ENCODE measurements at places on chromosomes 6 and 20.

DNA sequence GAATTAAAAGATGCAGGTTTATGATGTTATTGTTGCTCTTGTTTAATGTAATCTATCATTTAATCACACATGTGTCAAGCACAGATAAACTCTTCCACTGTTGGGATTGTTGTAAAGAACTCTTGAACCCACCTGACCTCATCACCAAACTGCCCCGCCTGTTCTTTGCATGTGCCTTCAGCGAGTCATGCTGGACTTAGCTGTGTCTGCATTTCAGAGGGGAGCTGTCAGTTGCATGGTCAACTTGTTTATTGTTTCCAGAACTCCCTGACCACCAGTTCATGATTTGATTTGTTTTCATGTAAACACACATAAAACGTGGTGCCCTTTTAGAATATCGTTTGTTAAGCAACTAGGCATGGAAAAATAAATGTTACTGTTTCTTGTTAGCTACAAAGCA, 93.6 kb downstream of the KHDC1L start:
- DNase-seq: peak; percentile 37

DNA sequence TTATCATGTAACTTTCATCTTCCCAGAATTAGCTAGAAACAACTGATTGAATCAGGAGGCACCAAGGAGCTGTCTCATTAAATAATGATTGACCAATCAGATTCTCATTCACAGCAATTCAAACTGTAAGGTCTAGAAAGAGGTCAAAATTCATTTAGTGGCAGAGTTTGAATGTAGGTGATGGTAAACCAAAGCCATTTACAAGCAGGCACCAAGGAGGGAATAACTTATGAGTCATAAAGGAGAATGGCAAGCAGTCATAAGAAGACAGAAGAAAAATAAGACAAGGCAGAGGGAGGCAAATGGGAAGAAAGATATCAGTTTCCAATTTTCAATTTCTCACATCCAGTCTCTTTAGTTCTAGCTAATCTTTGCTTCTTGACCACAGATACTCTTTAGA, 52.9 kb upstream of the DEFB112 start:
- no peak for DNase-seq

GRCh38 chr6:157167837-157168236, 155.5 kb downstream of the TMEM242 start:
- DNase-seq: no peak

GRCh38 chr20:58634521-58635278, 16.4 kb upstream of the STX16 start:
- peak; percentile 78 for DNase-seq

- DNase-seq: no peak
Measured at GRCh38 chr6:138371452-138371711, 6.3 kb upstream of the SMIM28 start.

GRCh38 chr6:81785377-81785776, 32.9 kb upstream of the TENT5A start:
- DNase-seq: no peak

All from foreskin fibroblast (primary cell).